Mesothelial cell of epicardium (in vitro differentiated cells): ENCODE measurements at places on chromosomes 11 and 22.

GRCh38 chr22:37401401-37402183, 25.7 kb downstream of the ELFN2 start:
- DNase-seq, result no peak

- no peak for DNase-seq
Observed at GRCh38 chr11:114081641-114082414, 22.3 kb downstream of the ZBTB16 start.

DNA sequence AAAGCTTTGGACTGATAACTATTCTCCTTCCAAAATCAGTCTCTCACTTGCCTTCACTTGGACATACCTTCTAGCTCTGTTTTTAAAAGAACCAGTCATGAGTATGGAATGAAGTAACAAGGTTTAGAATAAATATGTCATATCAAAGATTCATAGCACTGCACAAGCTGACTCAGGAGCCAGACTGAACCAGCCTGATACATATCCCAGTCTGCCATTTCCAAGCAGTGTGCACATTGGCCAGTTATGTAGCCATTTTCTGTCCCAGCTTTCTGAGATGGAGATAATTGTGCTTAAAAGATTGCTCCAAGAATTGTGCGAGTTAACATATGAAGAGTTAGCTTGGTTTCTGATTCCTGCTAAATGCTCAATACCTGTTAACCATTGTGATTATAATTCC, 311.3 kb downstream of the C11orf87 start:
- DNase-seq, result no peak

DNA sequence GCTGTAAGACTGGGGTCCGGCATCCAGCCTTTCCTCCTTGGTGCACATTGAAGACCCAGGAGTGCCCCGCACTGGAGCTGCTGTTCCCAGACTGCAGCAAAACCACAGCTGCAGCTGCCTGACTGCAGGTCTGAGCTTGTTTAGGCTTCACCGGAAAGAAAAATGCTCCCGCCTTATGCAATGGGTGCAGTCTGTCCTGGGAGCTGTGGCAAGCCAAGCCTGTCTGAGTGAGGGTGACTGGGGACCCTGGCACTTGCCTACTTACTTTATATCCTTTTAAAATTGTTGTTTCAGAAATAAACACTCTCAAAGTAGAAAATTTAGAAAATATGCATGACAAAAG, 23.3 kb upstream of the CD44 start:
- no peak for DNase-seq

DNA sequence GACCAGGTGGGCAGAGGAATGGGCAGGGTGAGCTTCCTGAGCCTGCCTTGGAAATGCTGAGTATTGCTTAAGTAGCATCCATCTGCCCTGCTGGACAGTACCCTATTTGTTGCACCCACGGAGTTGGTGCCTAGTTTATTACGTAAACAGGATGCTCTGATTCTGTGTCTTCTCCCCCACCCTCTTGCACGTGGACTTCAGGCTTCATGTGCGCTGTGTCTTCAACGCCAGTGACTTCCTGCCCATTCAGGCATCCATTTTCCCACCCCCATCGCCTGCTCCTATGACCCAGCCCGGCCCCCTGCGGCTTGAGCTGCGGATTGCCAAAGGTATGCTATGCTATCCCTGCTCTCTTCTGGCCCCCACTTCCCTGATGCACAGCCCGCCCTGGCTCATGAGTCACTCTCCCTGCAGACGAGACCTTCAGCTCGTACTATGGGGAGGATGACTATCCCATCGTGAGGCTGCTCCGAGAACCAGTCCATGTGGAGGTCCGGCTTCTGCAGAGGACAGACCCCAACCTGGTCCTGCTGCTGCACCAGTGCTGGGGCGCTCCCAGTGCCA, 5.7 kb downstream of the ZP1 start:
- no peak for DNase-seq

GRCh38 chr11:94623120-94623735, 56.1 kb downstream of the PIWIL4 start:
- peak; percentile 76 for DNase-seq

- no peak for DNase-seq
Observed at GRCh38 chr22:37994982-37995381, 10.6 kb upstream of the SOX10 start.

DNA sequence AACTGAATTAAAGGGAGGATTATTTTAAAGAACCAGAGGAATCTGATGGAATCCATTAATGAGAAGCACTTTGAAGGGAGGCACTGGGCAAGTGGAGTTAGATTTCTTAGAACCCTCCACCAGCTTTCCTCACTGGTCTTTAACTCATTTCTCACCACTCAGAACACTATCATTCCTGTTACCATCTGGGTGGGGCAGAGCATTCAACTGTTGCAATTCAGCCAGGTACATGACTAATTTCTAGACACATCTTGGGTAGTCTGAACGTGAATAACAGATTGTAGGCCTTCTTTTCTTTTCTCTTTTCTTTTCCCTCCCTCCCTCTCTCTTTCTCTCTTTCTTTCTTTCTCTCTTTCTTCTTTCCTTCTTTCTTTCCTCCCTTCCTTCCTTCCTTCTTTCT, 15.5 kb upstream of the MMP1 start:
- no peak for DNase-seq

DNA sequence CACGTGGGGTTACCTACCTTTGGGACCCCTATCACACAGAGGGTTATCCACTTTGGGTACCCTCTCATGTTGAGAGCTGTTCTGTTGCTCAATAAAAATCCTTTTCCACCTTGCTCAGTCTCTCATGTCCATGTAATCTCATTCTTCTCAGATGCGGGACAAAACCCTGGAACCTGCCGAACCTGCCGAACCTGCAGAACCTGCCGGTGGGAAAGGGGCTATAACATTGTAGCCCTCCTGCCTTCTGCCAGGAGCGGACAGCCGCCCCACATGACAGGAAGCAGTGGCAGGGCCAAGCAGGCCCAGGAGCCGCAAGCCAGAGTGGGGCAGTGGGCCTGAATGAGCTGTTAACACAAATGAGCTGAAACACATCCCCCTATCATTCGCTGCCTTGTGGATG, 18.1 kb downstream of the NPAT start:
- DNase-seq, result no peak

DNA sequence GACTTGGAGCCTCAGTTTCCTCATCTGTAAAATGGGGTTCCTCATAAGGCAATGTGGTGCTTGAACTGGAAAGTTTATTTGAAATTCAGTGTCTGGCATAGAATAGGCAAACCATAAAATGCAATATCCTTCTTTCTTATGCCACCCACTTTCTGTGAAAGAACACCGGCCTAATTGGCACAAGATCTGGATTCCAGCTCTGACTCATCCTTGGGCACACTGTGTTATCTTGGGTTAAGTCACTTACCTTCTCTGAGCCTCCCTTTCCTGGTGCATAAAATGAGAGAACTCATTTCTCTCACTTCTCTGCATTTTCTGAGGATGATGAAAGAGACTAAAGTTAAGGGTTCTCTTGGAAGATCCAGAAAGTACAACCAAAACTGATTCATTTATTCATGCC, 5.1 kb downstream of the INSC start:
- no peak for DNase-seq

DNA sequence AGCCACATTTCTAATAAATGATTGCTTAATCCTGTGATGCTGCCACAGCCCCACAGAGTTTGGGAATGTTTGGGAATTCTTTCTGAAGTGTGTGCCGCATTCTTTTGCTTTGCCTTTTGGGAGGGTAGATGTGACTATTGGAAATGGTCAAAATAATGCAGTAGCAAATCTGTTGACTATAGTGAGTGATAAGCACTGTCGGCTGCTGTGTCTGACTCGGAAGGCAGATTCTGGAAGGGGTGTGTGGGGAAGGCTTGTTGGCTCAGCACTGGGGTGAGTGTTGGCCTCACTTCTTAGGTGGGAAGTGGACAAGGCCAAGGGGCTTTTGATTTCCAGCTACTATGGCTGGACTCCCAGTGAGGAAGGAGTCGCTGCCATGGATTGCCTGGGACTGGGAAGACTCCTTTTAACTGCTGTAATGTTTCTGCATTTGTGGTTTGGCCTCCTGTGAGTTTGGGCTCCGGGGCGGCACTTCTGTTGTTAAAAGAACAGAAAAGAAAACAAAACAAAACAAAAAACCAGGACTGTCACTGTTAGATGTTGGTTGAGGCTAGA, 20.1 kb downstream of the ZBTB16 start:
- DNase-seq, result no peak

DNA sequence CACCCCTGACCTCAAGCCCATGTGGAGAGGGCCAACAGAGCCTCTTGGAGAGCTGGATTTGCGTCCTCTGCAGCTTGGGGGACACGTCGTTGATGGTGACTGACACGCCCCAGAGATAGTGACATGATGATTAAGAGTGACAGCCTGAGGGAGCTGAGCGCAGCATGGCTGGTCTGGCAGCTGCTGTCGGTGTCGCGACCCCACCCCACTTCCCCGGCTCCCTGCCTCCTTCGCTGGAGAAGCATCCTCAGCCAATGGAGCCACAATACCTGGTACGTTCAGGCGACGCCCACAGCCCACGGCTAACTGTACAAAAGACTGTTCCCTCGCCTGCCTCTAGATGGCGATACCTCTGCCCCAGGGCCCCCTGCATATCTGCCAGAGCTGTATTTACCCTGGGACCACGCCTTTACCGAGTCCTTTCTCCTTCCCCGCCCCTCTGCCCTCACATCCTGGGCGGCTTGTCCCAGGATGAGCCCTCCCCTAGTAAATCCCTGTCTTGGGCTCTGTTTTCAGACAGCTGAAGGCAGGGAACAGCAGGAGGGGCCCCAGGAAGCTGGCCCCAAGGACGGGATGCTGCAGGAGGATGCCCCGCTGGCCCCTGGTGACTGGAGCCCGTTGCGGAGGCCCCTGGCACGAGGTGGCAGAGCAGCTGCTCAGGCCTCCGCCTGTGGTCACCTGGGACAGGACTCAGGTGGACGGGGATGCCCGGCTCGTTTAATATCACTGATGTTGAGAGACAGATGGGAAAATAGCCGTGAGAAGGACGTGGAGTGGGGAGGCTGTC, 90.6 kb downstream of the RPS6KA4 start:
- DNase-seq, result peak; percentile 83

DNA sequence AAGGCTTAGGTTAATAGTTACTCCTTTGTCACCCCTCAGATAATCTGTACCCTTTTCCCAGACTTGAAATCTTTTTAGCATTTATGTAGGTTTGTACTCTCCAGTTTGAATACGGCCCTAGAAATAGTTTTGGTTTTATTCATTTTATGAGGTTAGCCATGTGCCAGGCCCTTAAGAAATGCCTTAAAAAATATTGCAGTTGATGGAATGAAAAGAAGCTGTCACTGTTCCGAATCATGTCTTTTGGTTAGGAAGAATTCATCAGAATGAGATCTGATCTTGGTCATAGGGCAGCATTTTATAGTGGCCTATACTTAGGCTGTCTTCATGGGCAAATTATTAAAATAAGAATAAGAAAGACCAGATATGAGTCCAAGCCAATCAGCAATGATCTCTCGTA, 14.8 kb upstream of the PRSS23 start:
- DNase-seq, result no peak

DNA sequence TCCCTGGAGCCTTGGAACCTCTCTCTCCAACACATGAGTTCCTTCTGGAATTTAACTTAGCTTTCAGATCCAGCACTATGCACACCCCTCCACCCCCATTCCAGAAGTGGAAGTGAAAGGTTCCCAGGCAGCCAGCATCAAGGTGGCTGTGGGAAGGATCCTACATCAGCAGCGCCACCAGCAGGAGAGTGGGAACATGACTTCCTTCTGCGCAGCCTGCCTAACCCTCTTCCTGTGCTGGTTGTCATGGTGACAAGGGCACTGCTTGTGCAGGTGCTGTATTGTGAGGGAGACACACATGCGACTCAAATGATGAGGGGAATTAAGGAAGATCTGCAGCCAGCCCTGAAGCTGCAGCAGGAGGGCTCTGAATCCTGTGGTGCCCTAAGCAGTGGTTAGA, 904.5 kb upstream of the API5 start:
- no peak for DNase-seq

GRCh38 chr11:15830741-15831428, 525.5 kb downstream of the SOX6 start:
- no peak for DNase-seq

DNA sequence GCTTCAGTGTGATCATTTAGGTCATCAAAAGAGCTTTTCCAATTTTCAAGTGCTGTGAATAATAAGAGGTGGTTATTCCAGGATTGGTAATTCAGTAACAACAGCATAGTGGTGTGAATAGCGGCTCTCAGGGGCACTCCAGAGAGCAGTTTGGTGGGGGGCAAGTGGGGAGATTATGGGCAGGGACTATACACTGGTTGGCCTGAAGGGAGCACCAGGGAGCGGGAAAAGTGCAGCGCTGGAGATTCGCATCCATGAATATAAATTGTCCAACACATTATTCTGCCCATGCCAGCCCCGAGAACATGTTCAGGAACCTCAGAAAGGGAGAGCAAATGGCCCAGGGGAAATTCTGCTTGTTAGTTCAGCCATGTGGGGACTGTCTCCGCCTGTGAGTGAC, 37.9 kb downstream of the OR6Q1 start:
- DNase-seq, result no peak

GRCh38 chr22:29641700-29642330, 38.4 kb downstream of the NF2 start:
- DNase-seq, result no peak

GRCh38 chr11:118634431-118635236, 27.2 kb downstream of the PHLDB1 start:
- DNase-seq, result peak; percentile 86
